ENCODE measurements at places on chromosomes 1 and 21. TPM values are rescaled to one million over a fixed set of nuclear protein-coding genes. Genes with fewer than 3 reads are reported as not detected.

Gene OR2G6
- 0.04 TPM for polyA plus RNA-seq

Gene THAP3
- polyA plus RNA-seq = 21.6 TPM

Gene PRRC2C
- polyA plus RNA-seq = 88.3 TPM

Gene TFF2
- polyA plus RNA-seq = not detected

DNA sequence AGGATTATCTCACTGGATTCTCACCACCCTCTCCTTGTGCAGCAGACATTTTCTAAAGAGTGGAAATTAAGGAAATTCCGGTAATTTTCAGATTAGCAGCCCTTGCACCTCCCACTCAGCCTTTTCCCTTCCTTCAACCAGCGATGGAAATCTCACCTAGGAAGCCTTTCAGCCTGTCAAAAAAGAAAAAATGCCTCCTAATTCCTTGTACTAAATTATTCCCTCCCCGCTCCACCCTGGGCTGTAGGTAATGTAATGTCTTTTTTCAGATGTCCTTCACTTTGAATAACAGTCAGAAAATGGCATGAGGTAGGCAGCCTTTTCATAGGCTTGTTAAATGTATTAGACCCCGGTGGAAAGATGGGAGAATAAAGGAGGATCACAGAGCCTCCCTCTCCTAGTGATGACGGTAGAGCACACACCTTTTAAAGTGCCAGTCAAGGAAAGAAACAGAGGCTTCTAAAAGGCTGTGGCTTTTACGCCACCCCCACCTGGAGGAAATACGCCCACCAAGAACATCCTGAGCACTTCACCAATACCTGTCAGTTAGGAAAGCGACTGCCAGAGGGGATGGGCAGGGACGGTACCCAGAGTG, 62.8 kb upstream of the NEK2 start:
- DNase-seq = no peak

GRCh38 chr1:57431400-57431799, 7.5 kb upstream of the DAB1 start:
- DNase-seq = no peak

- no peak for DNase-seq
Observed at GRCh38 chr1:178275049-178275448, 181.1 kb downstream of the RASAL2 start.

- no peak for DNase-seq
Observed at GRCh38 chr21:41180752-41181151, 12.8 kb downstream of the BACE2 start.

GRCh38 chr1:3020263-3020909, 881 bp upstream of the ACTRT2 start:
- DNase-seq = no peak

DNA sequence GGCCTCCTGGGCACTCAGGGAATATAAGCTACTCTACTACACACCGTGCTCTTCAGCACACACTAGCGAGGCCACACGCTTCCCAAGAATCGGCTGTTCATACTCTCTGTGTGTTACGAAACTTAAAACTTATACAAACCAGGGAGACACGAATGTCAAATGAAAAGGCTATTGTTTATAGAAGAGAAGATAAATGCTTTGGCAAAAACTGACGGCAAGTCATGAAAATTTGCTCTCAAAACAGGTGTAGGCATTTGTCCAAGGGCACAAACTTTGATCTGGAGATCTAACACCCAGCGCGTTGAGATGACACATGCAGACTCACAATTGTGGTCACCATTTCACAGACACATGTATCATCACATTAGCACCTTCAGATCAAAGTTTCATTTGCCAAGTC, 46.1 kb downstream of the USP48 start:
- no peak for DNase-seq

- DNase-seq = no peak
Observed at GRCh38 chr1:214494706-214495105, 56.7 kb downstream of the PTPN14 start.

GRCh38 chr1:87064986-87065385, 150.6 kb downstream of the HS2ST1 start:
- no peak for DNase-seq

DNA sequence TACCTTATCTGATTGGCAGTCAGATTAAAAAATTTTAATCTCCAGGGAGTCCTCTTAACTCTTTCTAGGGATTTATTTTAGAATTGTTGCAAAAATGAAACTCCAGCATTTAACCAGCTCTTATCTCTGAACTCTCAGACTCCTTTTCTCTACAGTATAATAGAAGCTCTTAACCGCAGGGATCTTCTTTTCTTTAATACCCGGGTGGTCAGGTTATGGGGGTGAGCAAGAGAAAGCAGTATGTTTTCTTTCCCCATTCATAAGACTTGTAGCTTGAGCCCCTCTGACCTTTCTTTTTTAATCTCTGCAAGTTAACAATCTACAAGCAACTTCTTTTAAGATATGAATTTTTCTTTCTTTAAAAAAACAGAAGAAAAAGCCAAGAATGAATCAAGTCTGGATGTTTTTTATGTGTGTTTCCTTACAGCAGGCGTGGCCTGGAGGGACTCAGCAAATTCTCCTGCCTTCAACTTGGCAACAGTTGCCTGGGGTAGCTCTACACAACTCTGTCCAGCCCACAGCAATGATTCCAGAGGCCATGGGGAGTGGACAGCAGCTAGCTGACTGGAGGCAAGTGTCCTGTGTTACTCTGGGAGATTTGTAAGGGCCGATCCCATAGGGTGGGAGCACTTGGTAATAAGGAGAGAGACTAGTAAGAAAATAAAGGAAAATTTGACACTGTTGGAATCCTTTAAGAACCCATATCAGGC, 13.4 kb upstream of the OLFML3 start:
- DNase-seq = no peak

- DNase-seq = no peak
Observed at GRCh38 chr1:241778117-241778516, 69.9 kb upstream of the EXO1 start.

DNA sequence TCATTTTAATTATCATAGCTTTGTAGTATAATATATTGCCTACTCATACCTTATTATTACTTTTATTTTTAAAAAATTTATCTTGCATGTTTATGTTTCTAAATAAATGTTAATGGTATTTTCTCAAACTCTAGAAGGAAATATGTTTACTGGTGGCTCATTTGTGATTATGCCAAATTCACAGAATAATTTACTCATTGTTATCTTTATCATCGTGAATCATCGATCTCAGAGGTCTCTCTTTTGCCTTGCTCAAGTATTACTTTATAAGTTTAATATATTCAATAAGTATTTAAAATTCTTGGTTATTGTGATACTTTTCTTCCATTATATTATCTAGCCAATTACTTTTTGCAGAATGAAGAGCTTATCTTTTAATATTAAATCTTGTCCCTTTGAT, 836.7 kb upstream of the ADAMTS5 start:
- no peak for DNase-seq

GRCh38 chr21:41074396-41075184, 93.4 kb upstream of the BACE2 start:
- DNase-seq = no peak
